Left colon (tissue), 2 donors: ENCODE measurements at places on chromosomes 7 and 10. TPM values are rescaled to one million over a fixed set of nuclear protein-coding genes. Genes with fewer than 3 reads are reported as not detected.

DNA sequence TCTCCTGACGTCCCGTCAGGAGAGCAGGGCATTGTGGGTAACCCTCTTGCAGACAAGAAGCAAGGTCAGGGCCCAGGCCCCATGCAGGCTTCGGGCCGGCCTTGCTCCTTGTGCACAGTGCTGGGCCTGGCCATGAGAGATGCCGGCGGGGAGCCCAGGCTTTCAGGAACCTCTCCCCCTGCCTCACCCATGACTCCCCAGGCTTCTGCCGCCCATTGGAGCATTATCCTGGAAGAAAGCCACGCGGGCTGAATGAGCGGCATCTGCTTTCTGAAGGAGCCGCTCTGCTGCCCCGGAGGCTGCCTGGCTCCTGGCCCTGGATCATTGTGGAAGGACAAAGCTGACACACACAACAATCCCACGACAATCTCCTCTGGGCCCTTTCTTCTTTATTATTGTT lies 233.5 kb downstream of the TCF7L2 start:
- DNase-seq = no peak

DNA sequence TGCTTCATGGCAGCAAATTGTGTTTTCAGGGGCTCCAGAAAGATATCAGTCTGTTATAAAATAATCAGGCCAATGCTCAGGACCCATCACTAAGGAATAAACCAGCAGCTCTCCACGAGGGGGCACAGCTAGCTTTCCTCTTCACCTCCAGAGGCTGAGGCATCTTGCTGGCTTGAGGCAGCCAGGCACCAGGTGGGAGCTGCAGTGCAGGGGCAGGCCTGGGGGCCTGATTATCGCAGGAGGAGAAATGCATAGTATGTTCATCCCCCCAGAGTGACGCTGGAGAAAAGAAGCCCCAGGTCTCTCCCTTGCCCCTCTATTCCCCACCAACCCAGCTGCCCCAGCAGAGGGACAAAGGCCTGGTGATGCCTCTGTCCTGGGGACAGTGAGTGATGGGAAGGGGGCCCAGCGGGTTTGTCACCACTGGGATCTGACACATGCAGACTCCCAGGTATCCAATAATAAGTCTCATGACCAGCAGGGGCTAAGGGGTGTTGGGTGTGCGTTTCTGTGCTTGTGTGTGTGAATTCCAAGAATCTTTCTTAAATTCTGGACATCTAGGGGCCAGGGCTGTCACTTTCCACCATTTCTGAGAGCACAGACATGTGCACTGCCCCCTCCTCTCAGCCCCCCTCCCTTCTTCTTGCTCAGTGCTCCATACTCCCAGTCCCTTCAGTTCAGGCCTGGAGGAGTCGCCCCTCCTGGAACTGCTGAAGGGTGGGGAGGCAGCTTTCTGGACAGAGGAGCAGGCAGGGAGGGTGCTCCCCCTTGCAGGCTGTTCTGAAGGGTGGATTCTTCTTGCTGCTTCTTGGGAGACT lies 128.1 kb upstream of the FAM20C start:
- DNase-seq = peak; percentile 64

GRCh38 chr7:11315666-11316258 lies 342.1 kb downstream of the PHF14 start:
- DNase-seq = no peak

GRCh38 chr10:119364645-119365600 lies 157.6 kb downstream of the GRK5 start:
- DNase-seq = no peak

- DNase-seq = peak; percentile 46
These were observed 30.8 kb downstream of the SLC16A9 start for GRCh38 chr10:59678884-59679301.

GRCh38 chr7:131031099-131031868 lies 296.4 kb upstream of the MKLN1 start:
- no peak for DNase-seq

DNA sequence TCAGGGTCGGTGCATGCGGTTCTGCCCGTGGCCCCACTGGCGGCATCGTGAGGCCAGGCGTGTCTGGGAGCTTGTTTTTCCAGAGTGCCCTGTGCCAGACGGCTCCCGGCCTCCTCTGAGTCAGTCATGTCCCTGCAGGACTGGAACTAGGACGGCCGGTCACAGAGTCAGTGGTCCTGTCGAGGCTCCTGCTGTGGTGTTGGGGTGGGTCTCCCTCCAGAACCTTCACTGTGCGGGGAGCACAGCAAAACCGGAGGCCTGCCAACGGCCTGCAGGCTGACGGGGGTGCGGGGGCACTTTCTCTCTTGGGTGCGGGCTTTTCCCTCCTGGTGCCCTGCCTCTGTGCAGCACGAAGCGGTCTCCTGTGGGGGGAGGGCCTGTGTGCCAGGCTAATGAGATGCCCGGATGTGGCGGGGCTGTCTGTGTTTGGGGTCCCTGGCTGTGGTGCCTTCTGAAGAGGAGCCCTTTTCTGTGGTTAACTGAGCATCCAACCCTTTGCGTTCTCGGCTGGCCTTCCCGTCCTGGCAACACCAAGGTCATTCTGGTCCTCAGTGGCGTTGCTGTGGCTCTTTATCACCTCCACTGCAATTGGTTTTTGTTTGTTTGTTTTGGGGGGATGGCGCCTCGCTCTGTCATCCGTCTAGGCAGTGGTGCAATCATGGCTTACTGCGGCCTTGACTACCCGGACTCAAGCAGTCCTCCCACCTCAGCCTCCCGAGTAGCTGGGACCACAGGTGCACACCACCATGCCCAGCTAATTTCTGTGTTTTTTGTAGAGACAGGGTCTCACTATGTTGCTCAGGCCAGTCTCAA lies 8.0 kb downstream of the GET4 start:
- DNase-seq = no peak

DNA sequence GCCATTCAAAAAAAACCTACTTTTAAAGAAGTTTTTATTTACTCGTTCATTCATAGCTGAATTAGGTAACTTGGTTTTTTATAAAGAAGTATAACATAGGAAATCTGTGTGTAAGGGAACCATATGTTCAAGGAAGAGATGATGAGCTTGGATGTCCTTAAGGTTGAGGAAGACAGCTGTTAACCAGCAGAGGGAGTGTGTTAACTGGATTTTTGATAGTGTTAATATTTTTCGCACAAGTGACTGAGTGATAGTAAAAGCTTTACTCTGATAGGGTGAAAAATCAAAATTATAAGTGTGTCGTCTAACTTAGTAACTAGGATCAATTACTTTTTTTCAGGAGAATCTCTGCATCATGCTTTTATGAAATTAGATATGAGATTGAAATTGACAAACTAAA lies 134.7 kb downstream of the ARL5B start:
- no peak for DNase-seq

DNA sequence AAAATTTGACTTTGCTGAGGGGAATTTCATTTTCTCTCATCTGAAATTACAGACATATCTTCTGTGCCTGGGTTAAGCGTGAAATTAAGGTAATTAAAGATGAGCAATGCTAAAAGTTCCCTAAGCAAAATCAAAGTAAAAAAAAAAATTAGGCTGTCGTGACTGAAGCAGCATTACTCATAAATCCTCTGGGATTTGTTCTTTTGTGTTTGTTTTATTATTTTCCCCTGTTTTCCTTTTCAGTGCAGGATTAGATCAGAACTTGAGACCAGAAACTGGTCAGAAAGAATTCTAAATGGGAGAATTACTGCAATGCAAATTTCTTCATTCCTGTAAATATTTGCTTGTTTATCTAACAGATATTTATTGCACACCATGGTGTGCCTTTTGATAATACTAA lies 141.4 kb upstream of the BET1 start:
- no peak for DNase-seq

GRCh38 chr7:143455942-143456341 lies 12.7 kb downstream of the TAS2R60 start:
- DNase-seq = no peak

DNA sequence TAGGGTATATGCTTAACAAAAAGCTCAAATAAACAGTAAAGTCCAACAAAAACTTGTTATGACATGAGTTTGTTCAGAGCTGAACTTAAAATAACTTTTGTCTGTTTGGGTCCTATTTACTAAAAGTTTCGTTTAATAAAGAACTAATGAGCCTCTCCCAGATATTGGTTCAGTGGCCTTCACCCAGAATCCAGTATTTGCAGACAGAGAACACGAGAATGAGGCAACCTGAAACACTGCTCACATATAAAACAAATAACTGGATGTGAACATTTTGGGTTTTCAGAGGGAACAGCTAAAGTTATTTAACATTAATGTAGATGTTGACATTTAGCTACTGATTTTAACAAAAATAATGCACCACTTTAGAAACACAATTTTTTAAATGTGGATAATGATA lies 98.3 kb downstream of the RNF133 start:
- no peak for DNase-seq

DNA sequence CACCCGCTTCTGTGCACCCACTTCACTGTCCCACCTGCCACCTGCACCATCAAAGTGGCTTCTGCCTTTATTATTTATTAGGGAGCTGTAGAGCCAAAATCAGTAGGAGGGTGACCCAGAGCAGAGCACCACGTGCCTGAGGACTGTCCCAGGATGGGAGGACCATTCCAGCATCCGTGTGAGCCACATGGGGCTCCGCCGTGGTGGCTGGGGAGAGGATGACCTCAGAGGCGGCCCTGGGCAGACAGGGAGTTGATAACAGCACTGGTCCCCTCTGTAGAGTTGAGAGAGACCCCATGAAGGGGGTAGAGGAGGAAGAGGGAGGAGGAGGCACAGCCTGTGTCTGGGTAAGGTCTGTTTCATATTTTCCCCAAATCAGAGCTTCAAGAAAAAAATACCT lies 8.7 kb upstream of the DPYSL4 start:
- no peak for DNase-seq

- DNase-seq = no peak
These were observed 69.7 kb upstream of the FGFR2 start for GRCh38 chr10:121667948-121668313.

- DNase-seq = no peak
These were observed 119.8 kb upstream of the NPVF start for GRCh38 chr7:25348104-25348503.

DNA sequence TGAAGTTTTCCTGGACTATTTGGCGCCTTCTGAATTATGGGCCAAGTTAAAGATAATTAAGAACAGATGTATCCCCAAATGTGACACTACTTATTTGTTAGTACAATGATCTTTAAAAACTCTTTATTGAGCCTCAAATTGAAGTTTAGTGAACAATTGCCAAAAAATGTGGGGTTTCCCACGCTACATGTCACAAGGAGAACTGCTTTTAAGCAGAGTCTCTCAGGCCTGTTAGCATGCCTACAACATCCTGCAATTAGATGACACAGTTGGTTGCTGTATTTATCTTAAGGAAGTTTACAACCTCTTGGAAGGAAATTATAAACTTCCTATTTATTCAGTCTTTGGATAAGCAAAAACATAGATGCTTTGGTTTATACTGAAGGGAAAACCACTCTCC lies 733.0 kb downstream of the TNS3 start:
- no peak for DNase-seq

DNA sequence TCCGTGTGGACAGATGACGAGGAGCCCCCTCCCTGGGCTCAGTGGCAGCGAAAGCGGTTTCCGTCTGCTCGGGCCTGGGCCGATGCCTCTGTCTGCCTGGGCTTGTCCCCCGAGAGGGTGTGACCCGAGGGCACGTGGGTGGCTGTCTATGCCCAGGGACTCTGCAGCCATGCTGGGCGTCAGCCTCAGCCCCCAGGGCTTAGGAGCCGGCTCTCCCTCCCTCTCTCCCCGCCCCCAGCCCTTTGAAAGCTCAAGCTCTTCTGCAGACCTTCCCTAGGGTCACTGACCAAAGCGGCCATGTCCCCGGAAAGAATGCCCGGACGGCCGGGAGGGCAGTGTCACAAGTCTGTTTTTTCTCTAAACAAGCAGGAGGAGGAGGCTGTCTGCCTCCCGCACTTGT lies 7.1 kb downstream of the MICALL2 start:
- no peak for DNase-seq

GRCh38 chr7:39465055-39465929 lies 100.9 kb upstream of the YAE1 start:
- no peak for DNase-seq

- no peak for DNase-seq
These were observed 266.5 kb upstream of the YAE1 start for GRCh38 chr7:39299695-39300094.

DNA sequence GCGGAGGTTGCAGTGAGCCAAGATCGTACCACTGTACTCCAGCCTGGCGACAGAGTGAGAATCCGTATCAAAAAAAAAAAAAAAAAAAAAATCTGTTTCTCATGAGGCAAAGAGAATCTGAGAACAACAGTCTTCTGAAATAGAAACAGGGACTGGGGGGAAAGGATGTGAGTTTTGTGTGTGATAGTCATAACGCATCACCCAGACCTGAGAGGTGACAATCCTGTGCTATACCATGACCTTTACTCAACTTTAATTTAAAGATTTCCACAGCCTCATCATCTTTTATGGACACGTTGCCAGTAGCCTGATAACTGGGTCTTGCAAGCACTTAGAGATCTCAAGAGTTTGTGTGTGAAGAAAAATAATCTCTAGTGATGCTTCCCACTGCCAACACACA lies 2.3 kb downstream of the ATXN7L1 start:
- DNase-seq = no peak

- DNase-seq = no peak
These were observed 3.8 kb upstream of the HOXA4 start for GRCh38 chr7:27134392-27134791.

- no peak for DNase-seq
These were observed 72.5 kb upstream of the UCN3 start for GRCh38 chr10:5292196-5292735.

GRCh38 chr7:158702196-158702595 lies 2.4 kb downstream of the NCAPG2 start:
- no peak for DNase-seq

DNA sequence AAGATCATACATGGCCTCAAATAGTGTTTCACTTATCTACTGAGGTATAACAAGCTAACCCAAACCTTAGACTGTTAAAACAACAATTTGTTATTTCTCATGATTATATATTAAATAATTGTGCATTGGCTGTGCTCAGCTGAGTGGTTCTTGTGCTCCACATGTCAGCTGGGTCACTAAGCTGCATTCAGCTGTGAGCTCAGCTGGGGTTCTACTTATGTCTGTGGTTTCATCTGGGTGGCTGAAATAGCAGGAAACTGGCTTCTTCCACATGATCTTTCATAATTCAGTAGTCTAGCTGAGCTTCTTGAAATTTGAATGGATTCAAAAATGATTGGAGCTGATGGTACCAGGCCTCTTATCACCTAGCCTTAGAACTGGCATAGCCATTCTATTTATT lies 181.8 kb upstream of the CSTF2T start:
- no peak for DNase-seq

ZNF862 gene
- 12.9 TPM for total RNA-seq

TRIM73 gene
- 4.2 TPM for total RNA-seq

AKR1C3 gene
- 682 TPM for total RNA-seq

ARHGEF5 gene
- 73.8 TPM for total RNA-seq

CALY gene
- 1.6 TPM for total RNA-seq

GPR26 gene
- not detected for total RNA-seq

ABCB1 gene
- 259 TPM for total RNA-seq
